Mucosa of gallbladder (tissue), 1 donor: ENCODE measurements at places on chromosomes 16 and 17. TPM values are rescaled to one million over a fixed set of nuclear protein-coding genes. Genes with fewer than 3 reads are reported as not detected.

DNA sequence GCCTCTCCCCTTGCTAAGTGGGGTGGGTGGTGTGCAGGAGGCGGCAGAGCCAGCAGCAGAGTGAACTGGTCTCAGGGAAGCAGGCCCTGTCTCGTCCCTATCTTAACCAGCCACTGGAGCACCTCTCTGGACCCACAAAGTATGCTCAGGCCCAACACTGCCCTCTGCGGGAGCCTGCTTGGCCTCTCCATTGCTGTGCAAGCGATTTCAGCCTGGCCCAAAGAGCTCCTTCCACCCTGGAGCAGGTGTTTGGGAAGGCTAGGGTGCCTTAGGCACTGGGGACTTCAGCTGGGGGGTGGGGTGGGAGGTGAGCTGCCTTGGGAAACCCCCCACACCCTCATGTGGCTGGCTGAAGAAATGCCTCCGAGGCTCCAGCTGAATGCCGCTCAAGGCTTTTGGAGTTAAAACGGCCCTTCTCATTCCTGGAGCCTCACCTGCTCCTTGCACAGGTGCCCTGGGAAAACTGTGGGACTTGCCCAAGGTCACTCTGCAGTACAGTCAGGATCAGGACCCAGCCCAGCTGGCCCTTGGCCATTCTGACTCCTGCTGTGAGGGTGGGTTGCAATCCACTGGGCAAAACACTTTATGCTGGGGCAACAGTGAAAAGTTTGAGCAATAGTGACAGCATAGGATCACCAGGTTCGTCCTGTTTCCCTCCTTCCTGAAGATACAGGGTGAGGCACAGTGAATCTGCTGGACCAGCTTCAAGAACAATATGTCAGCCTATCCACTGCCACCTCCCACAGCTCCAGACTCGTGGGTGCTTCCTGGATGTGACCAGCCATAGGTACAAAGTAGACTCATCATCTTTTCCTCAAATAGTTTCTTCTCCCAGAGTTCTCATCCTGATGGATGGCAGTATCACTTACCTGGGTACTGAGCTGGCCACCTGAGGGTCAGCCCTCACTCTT is 5.9 kb upstream of the UBE2O start:
- DNase-seq: peak; percentile 47

GRCh38 chr17:44492706-44493272 is 10.4 kb downstream of the GPATCH8 start:
- no peak for DNase-seq

DNA sequence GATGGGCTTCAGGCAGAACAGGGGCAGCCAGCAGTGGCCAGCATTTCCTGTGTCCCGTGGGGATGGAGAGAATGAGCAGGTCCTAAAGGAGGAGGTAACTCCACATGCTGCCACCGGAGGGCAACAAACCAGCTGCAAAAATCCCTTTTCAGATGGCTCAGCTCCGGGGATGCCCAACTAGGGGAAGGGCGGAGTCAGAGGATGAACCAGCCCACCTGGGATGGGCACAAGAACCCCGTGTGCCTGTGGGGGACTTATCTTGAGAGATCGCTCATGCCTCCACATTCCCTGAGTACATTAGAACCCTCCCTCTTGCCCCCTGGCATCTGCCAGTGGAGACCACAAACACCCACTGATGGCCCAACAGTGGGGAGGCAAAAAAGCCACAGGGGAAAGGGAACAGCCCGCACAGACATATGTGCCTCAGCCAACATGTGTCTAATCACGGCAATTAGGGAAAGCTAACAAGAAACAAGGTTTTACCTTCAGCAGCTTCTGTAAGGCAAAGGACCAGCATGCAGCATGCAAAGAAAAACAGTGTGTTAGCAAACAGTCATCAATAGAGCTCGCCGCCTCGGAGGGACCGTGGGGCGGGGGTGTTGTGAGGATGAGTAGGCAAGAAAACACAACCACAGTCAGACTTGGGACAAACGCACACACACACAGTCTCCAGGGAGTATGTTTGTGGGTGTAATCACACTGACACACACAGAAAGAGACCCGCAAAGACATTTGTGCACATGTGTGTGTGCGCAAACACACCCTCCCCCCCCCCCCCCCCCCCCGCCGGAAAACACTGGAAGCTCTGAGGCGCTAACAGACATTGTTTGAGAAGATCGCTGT is 64.0 kb downstream of the MYO18A start:
- no peak for DNase-seq

DNA sequence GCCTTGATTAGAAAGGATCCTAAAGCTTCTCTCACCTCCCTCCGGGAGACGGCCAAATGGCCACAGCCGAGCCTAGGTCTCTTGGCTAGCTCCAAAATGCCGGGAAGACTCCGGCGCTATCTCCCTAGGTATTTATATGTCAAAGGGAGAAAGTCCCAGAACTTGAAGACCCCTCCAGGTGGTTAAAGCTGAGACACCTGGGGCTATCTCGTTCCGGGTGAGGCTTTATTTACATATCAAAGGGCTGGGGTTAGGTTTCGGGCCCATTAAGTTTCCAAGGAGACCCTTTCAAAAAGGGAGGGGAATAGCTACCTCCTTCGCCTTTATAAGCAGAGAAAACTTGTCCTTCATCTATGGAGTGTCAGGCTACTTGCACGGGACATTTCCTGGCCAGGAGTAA is 70.9 kb upstream of the KIFC3 start:
- no peak for DNase-seq

GRCh38 chr17:81176666-81177065 is 10.6 kb upstream of the AATK start:
- no peak for DNase-seq

DNA sequence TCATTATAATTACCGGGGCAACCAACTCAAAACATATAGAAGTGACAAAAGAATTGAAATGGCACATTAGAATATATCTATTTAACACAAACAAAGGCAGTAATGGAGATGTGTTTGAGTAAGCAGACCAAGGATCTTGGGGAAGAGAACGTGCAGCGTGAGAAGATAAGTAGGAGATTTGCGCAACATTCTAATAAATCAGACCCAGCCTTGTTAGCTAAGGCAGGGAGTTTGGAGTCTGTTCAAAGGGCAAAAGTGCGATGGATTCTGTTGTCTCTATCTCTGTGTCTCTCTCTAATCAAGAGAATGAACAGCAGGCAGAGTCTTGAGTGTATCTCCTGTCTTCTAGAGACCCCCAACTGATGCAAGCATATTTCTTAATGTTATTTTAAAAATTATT is 55.0 kb upstream of the FA2H start:
- no peak for DNase-seq

- DNase-seq: no peak
Measured at GRCh38 chr16:14098081-14098480, 27.0 kb downstream of the MRTFB start.

GRCh38 chr17:45246861-45247428 is 14.9 kb downstream of the SPATA32 start:
- no peak for DNase-seq

GRCh38 chr17:4768298-4768697 is 3.4 kb upstream of the TM4SF5 start:
- DNase-seq: no peak

- DNase-seq: no peak
Measured at GRCh38 chr16:6204945-6205344, 1107.3 kb upstream of the EEF2KMT start.

GRCh38 chr16:2486645-2487516 is 12.0 kb downstream of the TBC1D24 start:
- peak; percentile 64 for DNase-seq

DNA sequence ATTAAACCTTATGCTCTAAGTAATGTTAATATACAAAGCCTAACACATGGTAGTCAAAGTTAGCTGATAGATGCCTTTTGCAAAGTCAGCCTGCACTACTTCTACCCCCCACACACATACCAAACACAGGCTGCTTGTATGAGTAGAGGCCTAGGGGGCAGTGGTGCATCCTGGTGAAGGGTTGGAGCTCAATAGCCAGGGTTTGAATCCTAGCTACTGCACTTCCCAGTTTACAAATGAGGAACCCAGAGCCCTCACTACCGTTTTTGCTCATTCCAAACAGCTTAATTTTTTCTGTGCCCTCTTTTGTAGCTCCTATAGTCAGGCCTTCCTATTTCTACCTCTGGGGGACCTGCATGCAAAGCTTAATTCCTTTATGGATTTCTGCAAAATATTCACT is 18.9 kb upstream of the HYDIN start:
- no peak for DNase-seq

DNA sequence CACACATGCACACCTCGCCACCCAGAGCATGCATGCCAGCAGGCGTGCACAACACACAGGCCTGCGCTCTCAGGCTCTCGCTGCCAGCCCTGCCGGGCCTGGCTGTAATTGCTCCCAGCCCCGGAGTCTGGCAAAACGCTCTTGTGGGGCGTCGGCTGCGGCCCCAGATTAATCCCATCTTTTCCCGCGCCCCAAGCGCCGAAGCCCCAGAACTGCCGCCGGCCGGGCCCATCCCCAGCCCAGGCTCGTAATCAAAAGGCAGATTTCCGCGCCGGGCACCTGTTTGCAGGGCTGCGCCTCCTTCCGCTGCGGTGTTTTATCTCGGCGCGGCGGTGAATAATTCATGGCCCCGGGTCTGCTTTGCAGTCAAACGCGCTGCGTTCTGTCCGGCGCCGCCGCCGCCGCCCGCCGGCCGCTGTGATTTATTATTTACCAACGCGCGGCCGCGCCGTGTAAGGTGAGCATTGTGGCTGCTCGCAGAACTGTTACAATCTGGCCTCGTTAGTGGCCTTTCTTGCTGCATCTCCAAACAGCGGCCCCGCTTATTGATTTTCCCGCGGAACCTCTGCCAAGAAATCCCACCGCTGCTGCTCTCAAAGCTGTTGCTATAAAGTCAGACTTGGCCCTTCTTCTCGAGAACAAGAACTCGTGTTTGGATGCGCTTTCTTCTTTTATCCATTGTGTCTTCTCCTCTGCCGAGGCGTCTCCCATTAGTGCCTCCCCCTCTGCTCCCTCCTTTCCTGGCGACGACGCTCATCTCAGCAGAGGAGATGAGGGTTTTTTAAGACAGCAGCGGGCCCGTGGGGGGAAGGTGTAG is 126.1 kb downstream of the IRX5 start:
- no peak for DNase-seq

GRCh38 chr17:6101706-6102105 is 31.5 kb downstream of the WSCD1 start:
- no peak for DNase-seq

DNA sequence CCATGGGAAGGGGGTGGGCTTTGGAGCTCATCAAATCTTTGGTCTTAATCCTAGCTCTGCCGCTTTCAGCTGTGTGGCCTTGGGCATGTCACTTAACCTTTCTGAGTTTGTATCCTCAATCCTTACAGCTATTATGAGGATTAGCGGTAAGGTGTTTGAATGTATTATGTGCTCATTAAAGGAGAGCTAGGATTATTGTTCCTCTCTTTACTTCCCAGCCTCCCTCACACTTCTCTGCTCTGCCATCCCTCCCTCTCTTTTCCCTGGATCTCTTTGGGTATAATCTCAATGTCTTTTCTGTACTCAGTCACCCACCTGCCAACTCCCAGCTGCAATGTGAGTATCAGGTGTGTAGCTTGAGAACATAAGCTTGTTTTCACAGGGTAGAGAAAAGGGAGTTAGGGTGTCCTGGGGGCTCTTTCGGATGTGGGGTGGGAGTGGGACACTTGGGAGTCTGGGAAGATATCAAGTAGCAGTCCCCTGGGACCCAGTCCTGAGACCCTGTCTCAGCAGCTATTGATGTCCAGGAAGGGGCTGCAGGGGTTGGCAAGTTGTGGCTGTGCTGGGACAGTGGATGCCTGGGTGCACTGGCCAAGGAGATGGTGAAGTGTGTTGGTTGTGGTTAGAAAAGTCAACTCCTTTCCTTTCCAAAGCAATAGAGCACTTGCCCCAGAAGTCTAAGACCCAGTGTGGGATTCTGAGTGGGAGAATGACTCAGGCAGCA is 1.8 kb downstream of the EFNB3 start:
- no peak for DNase-seq

DNA sequence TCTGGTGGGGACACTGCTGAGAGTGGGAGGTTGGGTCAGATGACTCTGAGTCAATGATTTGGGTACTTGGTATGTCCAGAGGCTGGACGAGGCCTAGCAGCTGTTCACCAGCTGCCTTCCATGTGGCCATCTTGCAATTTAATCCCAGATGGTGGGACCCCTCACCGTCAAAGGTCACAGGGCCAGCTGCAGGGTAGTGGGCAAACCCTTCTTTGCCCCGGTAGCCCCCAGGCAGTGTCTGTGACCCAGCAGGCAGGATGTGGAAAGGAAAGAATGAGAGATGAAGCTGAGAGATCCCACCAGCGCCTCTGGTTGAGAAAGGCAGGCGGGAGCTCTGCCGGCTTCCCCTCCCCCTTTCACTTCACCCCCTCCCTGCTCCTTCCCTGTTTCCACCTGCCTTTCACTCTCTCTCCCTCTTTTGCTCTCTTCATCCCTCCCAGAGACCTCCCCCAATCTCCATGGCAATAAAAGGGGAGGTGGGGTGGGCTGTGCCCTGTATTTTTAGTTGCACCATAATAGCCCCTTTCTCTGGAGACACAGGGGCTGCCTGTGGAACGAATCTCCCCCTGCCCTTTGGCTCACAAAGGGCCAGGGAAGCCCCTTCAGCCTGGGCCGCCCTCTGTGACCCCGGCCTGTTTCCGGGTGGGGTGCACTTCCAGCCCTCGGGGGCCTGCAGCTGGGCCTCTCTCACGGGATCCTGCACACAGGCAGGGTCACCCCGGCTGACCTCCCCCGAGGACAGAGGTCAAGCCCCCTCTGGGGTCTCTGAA is 20.2 kb downstream of the CDK5RAP3 start:
- no peak for DNase-seq

DNA sequence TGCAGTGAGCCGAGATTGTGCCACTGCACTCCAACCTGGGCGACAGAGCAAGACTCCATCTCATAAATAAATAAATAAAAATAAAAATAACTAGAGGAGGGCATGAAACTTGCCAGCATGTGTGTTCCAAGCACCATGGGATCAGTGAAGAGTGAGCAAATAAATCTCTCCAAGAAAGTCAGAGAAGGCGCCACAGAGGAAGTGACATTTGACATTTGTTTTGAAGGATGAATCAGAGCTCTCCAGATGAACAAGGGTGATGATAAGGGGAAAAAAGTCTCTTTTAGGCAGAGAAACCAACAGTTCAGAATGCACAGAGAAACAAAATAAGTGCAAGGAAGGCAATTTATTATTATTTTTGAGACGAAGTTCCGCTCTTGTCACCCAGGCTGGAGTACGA is 50.3 kb downstream of the IST1 start:
- no peak for DNase-seq

The GPRC5C gene
- 148 TPM for total RNA-seq

The KRT39 gene
- not detected for total RNA-seq

The CD300E gene
- 0.35 TPM for total RNA-seq

The ABCA8 gene
- 19.2 TPM for total RNA-seq

The PLCG2 gene
- total RNA-seq: 130 TPM
